ENCODE measurements at places on chromosomes 7 and 10.

GRCh38 chr7:51262796-51263531 is 53.6 kb downstream of the COBL start:
- no peak for DNase-seq

DNA sequence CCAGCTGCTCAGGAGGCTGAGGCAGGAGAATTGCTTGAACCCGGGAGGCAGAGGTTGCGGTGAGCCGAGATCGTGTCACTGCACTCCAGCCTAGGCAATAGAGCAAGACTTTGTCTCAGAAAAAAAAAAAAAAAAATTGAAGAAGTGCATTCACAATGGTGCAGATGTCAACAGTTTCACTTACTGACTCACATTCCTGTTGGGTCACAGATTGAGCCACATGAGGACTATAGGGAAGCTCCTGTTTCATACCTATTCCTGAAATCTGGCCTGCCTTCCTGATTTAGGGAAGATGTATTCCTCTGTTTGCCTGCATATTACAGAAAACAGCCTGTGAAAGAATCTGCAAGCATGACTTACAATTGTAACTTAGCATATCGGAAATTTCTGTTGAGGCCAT is 78.2 kb downstream of the AKR1C4 start:
- DNase-seq: no peak

GRCh38 chr10:91590904-91591796 is 41.7 kb downstream of the PPP1R3C start:
- DNase-seq: no peak

- no peak for DNase-seq
These were observed 61.2 kb downstream of the PRKAR2B start for GRCh38 chr7:107105591-107106245.

DNA sequence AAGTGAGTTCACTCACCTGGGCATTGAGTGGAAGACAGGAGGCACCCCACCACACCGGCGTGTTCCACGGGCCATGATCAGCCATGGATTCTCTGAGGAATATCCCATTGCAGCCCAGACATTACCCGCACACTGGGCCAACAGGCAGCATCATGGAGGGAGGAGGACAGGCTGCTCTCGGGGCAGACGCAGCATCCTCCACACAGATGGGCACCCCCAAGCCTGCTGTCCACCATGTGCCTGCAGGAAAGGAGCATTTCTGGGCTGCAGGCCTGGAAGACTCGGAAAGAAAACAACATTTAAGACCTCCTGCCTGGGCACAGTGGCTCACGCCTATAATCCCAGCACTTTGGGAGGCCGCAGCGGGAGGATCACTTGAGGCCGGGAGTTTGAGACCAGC is 71.0 kb upstream of the SH2B2 start:
- no peak for DNase-seq

GRCh38 chr10:74419958-74420375 is 268.9 kb downstream of the ADK start:
- no peak for DNase-seq

- DNase-seq: no peak
These were observed 14.3 kb downstream of the BPGM start for GRCh38 chr7:134660961-134661376.

DNA sequence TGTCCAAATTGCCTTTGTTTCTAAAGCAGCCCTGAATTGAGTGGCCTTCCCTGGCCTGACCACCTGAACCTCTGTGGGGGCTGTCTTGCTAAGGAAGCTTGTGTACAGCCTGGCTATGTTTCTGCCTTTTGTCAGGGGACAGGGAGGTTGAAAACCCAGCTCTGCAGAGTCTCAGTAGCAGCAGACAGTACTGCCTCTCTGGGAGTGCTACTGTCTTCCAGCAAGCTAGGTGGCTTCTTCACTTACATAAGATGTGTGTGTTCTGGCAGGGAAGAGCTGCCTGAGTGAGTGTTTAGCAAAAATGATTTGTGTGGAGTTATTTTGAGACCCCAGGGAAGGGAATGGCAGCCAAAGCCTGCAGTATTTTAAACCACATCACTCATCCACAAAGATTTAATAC is 57.4 kb downstream of the LRRC4 start:
- DNase-seq: no peak

GRCh38 chr10:24519950-24520349 is 203.7 kb downstream of the ARHGAP21 start:
- DNase-seq: no peak

GRCh38 chr10:21110358-21110757 is 213.2 kb upstream of the NEBL start:
- DNase-seq: no peak

DNA sequence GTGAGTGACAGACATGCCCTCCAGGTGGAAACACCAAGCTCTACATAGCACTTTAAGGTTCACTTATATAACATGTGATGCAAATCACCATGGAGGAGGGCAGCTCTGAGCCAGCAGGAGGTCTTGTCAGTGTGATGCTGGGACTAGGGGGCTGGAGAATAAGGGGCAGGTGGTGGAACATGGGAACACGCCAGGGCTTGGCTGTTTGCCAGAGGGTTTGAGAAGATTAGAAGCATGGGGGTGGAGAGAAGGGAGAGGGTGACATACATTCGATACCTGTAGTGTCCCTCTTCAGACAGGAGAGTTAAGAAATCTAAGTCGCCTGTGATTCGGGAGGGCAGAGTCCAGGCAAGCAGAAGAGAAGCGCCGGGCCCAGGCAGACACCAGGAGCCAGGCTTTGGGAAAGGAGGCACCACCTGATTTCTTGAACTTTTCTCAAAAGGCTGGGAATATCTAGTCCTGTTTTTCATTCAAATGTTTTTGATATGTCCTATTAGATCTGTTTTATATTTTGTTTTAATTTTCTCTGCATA is 16.9 kb upstream of the LAMB4 start:
- DNase-seq: peak; percentile 75

DNA sequence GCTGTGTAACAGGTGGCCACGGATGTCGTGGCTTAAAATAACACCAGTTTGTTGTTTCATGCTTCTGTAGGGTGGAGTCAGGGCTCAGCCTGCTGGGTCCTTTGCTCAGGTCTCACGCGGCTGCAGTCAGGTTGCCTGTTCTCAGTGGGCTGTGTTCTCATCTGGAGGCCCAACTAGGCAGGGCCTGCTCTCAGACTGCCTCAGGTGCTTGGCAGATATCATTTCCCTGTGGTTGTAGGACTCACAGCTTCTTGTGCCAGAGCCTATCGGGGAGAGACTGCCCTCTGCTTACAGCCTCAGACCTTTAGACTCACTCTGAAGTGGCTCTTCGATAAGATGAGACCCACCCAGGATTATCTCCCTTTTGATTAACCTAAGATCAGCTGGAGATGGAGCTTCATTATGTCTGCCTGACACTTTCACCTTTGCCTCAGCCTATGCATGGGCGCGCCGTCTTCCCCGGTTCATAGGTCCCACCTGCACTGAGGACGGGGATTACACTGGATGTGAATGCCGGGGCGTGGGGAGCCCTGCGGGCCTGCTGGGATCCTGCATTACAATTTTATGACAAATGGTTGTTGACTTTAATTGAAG is 55.3 kb downstream of the INPP5A start:
- DNase-seq: no peak

DNA sequence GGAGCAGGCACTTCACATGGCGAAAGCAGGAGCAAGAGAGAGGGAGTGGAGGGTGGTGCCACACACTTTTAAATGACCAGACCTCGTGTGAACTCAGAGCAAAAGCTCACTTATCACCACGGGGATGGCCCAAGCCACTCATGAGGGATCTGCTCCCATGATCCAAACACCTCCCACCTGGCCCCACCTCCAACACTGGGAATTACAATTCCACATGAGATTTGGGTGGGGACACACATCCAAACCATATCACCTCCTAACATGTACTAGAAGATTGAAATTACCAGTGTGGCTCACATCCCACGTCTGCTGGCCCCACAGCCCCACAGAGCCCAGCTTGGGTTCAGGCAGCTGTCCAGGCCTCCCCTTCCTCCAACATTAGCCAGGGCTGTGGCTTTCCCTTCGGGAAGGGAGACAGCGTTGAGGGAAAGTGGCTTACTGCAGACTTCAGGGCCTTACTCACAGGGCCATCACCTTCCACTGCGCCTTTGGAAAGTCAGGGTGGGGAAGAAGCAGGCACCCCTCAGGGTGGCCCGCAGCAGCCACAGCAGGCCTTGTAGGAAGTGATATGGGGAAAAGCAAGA is 7.7 kb downstream of the DEPP1 start:
- DNase-seq: no peak

GRCh38 chr10:35226507-35226906 is 99.9 kb downstream of the CREM start:
- no peak for DNase-seq

GRCh38 chr7:49001610-49002033 is 77.3 kb downstream of the CDC14C start:
- no peak for DNase-seq

DNA sequence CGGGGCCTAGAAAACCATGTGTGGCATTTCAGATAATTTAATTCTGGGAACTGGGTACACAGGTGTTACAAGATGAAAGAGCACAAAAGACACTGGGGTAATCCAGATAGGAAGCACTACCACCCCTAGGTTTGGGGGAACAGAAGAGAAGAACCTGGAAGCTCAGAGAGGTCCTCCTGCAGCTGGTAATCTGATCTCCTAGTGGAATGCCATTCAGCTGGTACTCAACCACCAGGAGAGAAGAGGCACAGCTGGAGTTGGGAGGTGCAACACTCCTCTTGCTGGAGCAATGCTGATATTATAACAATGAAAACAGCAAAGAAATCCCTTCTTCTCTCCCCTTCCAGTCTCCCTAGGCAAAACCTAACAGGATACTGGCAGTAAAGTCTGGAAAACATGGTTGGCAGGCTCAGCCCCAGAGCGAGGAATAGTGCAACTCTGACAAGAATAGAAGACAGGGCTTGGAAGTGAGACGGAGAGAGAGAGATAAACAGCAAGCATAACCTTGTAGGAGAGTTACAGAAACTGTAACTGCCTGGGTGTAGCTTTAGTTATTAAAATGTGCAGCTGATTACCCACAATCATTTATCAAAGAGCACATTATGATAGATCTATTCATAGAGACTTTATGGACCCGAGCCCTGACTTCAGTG is 35.0 kb downstream of the NRF1 start:
- no peak for DNase-seq

Measured in NCI-H1417 treated with DMSO at 0.1 percent for 48 hours (cell line).